ENCODE measurements at places on chromosomes 2 and 18.

GRCh38 chr2:49044350-49045079 is 109.8 kb downstream of the FSHR start:
- peak; percentile 18 for DNase-seq

GRCh38 chr2:197713271-197713670 is 8.1 kb downstream of the MARS2 start:
- no peak for DNase-seq

DNA sequence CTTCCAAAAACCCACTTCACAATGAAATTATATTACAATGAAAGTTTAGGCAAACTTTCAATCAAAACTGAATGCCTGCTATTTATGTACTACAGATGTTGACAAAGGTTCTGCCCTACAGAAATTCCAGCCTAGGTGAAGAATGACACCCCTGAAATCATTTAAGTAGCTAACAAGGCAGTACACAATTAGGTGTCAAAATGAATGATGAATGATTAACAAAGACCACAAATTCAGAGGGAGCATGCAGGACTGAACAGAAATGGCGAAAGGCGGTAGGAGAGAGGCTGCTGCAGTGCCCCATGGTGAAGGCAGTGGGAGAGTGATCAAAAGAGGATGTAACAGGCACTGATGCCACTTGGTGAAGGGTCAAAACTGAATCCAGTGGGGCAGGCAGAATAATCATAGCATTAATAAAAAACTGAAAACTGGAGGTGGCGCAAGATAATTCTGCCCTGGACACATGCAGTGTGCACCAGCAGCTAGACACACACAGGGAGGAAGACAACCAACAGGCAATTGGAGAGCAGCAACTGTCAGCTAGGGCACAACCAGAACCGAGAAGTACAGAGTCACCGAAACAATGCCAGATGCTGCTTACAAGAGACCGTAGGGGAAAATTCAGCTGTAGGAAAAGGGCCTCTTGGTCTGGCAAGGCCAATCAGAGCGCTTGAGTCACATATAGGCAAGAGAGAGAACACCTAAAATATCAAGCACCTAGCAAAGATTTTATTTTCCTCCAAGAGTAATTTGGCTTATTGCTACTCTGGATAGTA is 4.5 kb downstream of the TMEM131 start:
- no peak for DNase-seq

DNA sequence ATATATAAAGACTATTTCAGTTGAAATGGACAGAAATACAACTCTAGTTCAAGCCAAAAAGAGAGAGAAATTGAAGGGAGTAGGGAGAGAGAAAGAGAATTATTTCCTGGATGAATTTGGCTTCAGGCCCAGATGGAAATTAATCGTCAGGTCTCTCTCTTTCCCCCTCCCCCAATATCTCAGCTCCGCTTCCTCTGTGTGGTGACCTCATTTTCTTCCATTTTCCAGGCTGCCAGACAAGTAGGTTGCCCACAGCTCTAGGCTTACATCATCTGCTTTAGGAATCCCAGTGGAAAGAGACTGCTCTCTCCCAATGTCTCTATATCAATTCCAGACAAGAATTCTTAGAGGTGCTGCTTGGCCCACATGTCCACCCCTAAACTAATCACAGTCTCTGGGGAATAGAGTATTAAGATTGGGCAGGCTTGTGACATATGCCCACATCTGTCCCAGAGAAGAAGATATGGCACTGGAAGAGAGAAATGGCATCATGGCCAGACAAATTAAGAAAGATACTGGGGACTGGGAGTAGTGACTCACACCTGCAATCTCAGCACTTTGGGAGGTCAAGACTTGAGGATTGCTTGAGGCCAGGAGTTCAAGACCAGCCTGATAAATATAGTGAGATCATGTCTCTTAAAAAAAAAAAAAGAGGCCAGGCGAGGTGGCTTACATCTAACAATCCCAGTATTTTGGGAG is 37.2 kb upstream of the CFAP36 start:
- DNase-seq, result no peak

GRCh38 chr2:159982270-159982669 is 80.1 kb downstream of the PLA2R1 start:
- no peak for DNase-seq

- no peak for DNase-seq
These were observed 130.9 kb upstream of the SMAD7 start for GRCh38 chr18:49081511-49082155.

GRCh38 chr2:235618039-235618438 is 124.2 kb downstream of the AGAP1 start:
- DNase-seq, result no peak

DNA sequence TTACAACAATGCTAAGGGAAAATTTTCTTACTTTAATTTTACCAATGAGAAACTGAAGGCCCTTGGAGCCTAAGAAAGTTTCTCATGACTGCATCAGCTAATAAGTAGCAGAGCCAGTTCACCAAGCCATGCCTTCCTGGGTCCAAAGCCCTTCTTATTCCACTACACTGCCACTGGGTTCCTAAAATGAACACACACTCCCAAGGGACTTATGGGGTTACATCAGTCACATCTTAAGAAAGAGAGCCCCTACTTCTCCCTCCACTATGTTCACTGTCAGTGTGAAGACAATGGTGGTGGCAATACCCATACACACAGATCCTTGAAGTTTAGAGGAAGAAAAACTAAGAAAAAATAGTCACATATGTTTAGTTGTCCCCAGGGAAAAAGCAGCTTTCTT is 20.6 kb downstream of the MBD2 start:
- DNase-seq, result no peak

DNA sequence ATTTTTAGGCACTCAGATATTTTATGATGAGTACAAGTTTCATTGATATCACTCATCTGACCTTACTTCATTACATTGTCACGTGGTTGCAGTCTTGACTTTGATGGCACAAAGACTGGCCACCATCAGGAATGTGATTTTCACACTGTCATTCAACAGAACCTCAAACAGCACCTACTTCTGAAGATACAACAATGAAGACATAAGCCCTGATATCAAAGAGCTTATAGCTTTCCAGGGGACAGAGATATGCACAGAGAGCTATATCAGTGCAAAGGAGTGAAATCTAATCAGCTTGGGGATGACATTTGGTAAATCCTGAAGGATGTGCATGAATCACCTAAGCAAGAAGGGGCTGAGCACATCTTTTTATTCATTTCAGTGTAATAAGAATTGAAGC is 72.3 kb downstream of the MEP1B start:
- no peak for DNase-seq

DNA sequence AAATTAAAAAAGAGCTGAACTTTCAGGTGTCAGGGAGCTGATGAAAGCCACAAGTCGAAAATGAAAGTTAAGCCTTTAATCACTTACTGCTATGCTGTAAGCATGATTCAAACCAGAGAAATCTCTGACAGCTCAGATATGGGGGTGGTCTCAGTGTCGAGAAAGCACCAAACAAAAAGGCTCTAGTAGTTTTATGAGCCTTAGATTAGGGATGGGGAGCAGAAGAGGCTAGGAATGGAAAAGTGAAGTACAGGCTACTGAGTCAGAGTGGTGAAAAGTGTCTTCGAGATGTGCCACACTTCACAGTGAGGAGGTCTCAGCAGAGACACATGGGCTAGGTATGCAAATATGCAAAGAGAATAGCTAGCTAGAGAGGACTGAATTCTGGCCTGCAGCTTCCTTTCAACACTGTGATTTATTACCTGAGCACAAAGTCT is 482.2 kb downstream of the SPAG16 start:
- DNase-seq, result no peak

DNA sequence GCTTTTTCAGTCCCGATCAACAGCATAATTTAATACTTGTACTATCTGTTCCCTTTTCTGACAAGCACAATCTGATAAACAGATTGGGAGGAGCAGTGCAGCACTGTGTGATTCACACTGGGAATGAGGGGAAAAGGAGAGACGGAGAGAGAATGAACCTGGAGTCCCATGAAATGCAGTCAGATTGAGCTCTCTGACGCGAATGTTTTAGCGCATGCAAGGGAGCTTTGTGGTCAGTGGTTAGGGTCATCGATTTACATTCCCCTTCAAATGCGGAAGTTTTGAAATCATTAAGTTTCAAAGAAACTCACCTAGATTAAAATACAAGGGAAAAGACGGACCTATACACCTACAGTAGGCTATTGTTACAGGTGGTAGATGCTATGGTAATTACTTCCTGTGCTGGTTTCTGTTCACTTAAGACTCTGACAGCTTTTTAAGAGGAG is 99.6 kb downstream of the KCTD1 start:
- no peak for DNase-seq

DNA sequence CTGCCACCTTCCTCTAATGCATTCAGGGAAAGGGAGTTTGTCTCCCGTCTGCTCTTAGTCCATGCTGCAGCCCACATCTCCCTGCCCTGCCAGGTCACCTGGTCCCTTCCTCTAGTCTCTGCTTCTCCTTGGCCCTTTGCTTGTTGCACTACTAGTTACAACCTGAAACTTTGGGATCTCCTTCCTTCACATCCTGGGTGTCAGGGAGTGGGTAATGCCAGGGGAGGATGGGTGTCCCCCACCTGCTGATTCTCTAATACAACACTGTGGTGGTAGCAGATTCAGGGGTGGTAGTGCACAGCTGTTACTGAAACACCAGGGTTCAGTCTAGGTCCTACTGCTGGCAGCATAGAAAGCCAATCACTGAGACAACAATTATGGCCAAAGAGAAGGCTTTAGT is 31.2 kb upstream of the COX7A2L start:
- DNase-seq, result no peak

DNA sequence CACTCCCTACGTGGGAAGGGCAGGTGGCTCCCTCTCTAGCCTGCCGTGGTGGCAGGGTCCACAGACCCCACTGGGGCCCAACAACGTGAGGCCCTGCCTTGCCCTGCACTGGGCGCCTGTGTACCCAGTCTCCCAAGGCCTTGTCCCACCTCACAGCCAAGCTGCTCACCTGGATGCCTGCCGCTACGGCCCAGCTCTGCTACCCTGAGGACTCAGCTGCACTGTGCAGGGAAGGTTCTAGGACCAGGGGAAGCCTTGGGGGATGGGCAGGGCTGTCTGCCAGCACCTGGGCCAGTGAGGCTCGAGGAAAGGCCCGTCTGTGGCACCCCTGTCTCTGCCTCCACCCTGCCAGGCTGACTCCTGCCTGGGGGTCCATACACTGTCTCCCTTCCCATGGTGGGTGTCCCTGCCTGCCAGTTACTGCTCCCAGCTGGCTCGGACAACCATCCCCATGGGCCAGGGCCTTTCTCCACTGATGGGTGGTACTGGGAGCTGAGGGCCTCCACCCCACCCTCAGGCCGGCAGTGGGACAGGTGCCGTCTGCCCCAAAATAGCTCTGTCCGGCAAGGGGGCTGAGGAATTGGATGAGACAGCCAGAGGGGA is 33.2 kb downstream of the HS6ST1 start:
- DNase-seq, result no peak

- DNase-seq, result no peak
These were observed 24.7 kb downstream of the ATL2 start for GRCh38 chr2:38352336-38352735.

- no peak for DNase-seq
These were observed 360.6 kb downstream of the CYRIA start for GRCh38 chr2:16304876-16305590.

- DNase-seq, result peak; percentile 34
These were observed 52.0 kb downstream of the FBXO36 start for GRCh38 chr2:229974266-229974665.

- no peak for DNase-seq
These were observed 72.9 kb downstream of the MAP3K20 start for GRCh38 chr2:173148520-173148919.

GRCh38 chr2:166127217-166128155 is at the start of gene SCN1A:
TSS of gene SCN1A (minus strand) at chr2:166128020. CDS start at chr2:166073621, 54,399 bp downstream.
- DNase-seq, result no peak

DNA sequence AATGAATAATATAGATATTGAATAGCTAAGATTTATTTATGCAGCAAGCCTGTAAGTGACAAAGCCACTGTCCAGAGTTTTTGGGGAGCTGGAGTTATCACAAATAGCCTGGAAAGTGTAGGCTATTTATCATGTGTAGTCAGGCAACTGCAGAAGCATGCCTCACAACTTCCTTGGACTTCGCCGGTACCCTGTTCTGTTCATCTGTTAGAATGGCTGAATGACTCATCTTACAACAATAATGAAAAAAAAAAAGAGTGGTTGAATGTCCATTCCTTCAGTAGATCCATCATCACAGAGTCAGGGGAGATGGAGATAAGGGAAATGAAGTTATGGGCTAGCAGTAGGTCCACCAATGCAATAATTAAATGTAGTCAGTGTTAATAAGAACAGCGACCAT is 24.0 kb upstream of the ATP5MC3 start:
- no peak for DNase-seq

DNA sequence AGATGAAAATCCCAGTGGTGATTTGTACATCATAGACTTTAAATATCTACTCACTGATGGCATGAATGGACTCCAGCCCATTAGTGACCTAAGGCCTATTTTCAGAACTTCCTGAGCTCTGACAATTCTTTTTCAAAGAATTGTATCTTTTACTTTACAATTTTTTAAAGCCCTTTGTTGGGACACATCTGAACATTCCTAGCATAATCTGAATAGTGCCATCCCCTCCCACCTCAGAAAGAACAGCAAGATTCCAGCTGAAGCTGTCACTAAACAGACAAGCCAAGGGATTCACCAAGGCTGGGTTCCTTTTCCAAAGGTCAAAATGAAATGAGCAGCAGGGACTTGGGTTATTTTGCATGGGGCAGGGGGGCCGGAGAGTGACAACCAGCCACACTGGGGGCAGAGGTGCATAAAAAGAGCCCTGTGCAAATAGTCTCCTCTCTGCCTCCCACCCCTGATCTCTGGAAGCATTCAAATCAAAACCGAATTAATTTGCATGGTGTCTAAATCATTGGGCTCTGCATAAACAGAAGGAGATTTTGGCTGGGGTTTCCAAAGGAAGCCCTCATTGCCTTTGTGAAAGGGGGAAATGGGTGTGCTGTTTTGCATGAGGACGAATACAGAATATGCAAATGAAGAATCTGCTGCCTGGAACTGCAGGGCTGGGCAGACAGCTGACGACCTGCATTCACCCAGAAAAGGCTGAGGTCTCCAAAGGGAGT is 17.2 kb downstream of the EPHA4 start:
- DNase-seq, result no peak

GRCh38 chr2:110099471-110100225 is 16.0 kb downstream of the MALL start:
- DNase-seq, result no peak

All from testis (tissue), 5 donors.